ENCODE measurements at places on chromosomes 4 and X. TPM values are rescaled to one million over a fixed set of nuclear protein-coding genes. Genes with fewer than 3 reads are reported as not detected.

Gene LRIT3
- total RNA-seq, result 0.20 TPM

Gene SYP
- total RNA-seq, result 4.6 TPM

Gene NPFFR2
- not detected for total RNA-seq

Gene ARHGAP10
- 25.9 TPM for total RNA-seq

Gene UGT8
- total RNA-seq, result 2.0 TPM

Gene JAKMIP1
- 1.00 TPM for total RNA-seq

Gene NXF2B
- not detected for total RNA-seq

Gene CXCL1
- total RNA-seq, result 12.8 TPM

Gene HMX1
- total RNA-seq, result not detected

Gene MAGEA12
- not detected for total RNA-seq

Gene AMBN
- total RNA-seq, result not detected

DNA sequence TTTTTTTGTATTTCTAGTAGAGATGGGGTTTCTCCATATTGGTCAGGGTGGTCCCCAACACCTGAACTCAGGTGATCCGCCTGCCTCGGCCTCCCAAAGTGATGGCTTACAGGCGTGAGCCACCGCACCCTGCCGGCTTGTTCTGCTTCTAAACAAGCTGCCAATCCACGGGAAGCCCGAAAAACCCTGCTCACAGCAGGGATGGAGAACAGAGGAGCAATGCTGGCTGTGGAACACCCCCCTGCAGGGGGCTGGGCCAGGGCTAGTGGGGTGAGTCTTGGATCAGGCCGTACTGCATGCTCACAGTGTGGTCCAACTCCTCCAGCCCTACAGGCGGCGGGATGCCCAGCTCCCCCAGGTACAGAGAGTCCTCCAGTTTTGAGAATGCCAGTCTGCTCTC is 38.1 kb upstream of the ARHGAP6 start:
- H3K27me3 ChIP-seq, result no peaks in the 10 kb centered on the region
- H3K4me3 ChIP-seq, result no peak overlapping the region
- H3K36me3 ChIP-seq, result no peaks in the 10 kb centered on the region
- H3K4me1 ChIP-seq, result no peaks in the 10 kb centered on the region
- no peak for DNase-seq
- H3K27ac ChIP-seq, result no peak overlapping the region

DNA sequence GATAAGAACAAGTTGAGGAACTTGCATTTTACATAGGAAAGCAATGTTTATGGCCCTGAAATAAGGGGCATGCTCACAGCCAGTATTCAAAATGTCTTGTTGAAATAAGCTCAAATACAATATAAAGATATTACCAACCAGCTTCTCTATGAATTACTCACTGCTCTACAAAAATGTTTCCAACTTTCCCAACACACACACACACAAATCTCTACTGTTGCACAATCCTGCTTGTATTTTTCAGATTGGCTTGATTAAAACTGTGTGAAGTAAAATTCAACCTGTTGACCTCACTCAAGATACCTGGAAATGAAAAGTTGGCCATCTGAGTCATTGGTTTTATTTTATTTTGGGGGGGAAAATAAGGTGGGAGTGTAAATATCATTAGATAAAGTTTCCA is 128.6 kb downstream of the CHIC2 start:
- no peak overlapping the region for H3K4me3 ChIP-seq
- no peaks in the 10 kb centered on the region for H3K4me1 ChIP-seq
- no peaks in the 10 kb centered on the region for H3K27me3 ChIP-seq
- DNase-seq, result no peak
- H3K27ac ChIP-seq, result no peak overlapping the region
- H3K36me3 ChIP-seq, result no peaks in the 10 kb centered on the region

DNA sequence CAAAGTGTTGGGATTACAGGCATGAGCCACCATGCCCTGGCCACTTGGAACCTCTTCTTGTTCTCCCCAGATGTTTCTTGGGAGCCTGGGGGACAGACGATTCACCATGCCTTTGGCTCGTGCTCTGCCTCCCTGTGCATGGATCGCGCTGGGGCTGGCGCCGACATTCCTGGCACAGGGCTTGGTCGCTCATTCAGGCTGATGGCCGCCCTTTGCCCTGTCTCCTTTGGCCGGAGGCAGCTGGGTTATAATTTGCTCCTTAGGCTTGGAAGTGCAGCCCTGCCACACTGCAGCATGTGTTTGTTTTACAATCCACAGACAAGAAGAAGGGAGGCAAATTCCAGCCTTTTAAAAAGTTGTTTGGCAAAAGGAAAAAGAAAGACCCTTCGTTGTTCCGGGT is 115.3 kb downstream of the AASDH start:
- H3K27ac ChIP-seq, result no peak overlapping the region
- H3K4me3 ChIP-seq, result no peak overlapping the region
- H3K36me3 ChIP-seq, result no peaks in the 10 kb centered on the region

DNA sequence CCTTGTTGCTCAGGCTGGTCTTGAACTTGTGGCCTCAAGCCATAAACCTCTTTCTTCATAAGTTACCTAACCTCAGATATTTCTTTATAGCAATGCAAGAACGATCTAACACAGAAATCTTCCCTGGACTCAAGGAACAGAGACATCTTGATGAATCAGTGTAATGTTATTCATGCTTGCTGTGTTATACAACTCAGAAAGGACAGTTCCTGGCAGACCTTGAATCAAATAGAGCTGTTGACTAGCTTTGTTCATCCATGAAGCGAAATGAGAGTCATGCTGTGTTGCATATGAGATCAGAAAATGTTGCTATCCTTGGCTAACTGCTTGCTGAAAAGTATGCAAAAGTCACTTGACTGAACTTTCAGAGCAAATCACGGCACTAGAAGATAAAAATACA is 72.6 kb upstream of the ARHGAP24 start:
- no peak for DNase-seq
- no peak overlapping the region for H3K4me3 ChIP-seq
- no peak overlapping the region for H3K27ac ChIP-seq

DNA sequence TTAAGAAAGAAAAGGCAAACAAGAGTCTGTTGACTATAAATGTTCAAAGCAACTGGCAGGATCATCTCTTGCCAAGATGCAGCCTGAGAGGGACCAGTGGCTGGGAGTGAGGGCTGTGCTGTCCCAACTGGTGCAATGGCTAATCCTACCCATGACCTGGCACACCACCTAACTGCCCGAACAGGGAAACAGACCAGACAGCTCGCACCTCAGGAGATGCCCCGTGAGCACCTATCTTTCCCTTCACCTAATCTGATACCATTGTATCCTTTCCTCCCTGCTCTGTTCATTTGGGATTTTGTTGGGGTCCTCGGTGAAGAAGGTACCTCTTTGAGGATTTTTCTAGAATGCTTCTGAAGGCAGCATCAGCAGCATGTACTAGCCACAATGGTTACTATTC is 206.5 kb upstream of the MAMLD1 start:
- H3K4me3 ChIP-seq, result no peak overlapping the region
- H3K27ac ChIP-seq, result no peak overlapping the region
- H3K36me3 ChIP-seq, result no peaks in the 10 kb centered on the region

GRCh38 chr4:188160406-188160805 is 21.2 kb downstream of the TRIML1 start:
- H3K27ac ChIP-seq, result no peak overlapping the region
- H3K4me3 ChIP-seq, result no peak overlapping the region
- no peak for DNase-seq
- no peaks in the 10 kb centered on the region for H3K27me3 ChIP-seq

GRCh38 chr4:143558823-143559756 is 45.6 kb downstream of the SMARCA5 start:
- peaks cover 7% of the 10 kb centered on the region for H3K4me1 ChIP-seq
- DNase-seq, result peak; percentile 94
- H3K36me3 ChIP-seq, result no peaks in the 10 kb centered on the region
- peak overlapping the region; percentile 69 for H3K4me3 ChIP-seq

DNA sequence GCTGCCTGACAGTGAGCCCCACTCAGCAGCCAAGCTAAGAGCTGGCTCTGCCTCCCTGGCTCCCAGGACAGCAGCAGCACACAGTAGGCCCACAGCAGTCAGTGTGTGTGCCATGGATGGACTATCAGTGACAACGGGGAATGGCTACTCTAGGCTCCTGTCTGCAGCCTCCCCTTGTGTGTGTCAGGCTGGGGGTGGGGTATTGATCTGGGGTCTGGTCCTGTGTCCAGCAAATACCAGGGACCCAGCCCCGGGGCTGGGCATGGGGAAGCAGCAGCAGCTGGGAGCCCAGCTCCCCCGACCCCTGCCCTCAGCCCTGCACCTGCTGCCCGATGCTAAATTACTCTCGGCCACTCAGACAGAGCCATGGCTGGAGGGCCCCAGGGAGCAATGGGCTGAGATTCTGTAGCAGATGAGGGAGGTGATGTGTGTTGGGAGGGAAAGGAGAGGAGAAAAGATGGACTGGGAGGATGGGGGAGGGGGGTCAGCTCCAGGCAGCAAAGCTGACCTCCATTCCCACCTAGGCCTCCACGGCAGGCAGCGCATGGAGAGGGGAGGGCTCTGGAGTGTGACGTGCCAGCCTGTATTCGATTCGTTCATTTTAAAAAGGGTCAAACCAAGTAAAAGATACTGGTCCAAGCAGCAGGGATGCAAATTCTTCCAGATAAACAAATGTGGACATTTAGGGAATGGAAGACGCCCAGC is 61.3 kb upstream of the CRMP1 start:
- no peaks in the 10 kb centered on the region for H3K27me3 ChIP-seq
- no peak overlapping the region for H3K4me3 ChIP-seq
- H3K4me1 ChIP-seq, result peaks cover 9% of the 10 kb centered on the region
- no peaks in the 10 kb centered on the region for H3K36me3 ChIP-seq
- DNase-seq, result no peak
- H3K27ac ChIP-seq, result no peak overlapping the region

- H3K36me3 ChIP-seq, result no peaks in the 10 kb centered on the region
- no peaks in the 10 kb centered on the region for H3K27me3 ChIP-seq
- no peak overlapping the region for H3K4me3 ChIP-seq
- DNase-seq, result no peak
Observed at GRCh38 chrX:122913764-122914163, 270.3 kb upstream of the GRIA3 start.

DNA sequence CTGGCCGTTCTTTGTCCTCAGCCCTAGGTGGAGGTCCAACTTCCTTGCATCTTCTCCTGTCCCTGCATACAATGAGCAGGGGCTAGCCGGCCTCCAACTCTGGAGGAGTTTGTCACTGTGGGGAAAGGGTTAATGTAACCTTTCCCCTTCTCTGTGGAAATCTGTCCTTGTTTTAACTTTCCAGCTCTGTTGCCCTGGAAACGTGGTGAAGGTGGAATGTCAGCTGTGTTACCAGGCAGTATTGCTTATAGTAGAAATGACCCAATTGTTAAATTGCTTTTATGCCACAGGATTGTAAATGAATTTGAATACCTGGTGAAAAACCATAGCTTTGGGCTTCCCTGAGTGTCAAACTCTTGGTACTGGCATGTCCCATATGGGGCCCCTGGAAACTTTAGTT is 131.6 kb upstream of the SCML1 start:
- DNase-seq, result no peak
- H3K4me1 ChIP-seq, result no peaks in the 10 kb centered on the region
- no peak overlapping the region for H3K27ac ChIP-seq
- H3K27me3 ChIP-seq, result no peaks in the 10 kb centered on the region
- no peak overlapping the region for H3K4me3 ChIP-seq

DNA sequence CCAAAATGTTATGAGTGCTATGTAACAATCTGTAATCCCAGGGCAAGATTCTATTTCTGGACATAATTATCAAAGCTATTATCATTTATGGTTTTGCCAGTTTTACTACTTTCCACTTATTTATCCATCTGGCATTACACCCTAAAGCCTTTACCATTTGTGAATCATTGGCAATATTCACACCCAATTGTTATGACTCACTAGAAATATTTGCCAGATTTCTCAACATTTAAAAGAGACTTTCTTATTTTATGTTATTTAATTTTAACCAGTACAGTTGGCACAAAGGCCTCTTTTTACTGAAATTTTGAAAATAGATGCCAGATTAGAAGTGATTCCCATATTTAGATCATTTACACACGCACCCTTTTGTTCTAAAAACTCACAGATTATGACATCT is 242.7 kb upstream of the WDFY3 start:
- no peak overlapping the region for H3K27ac ChIP-seq
- no peaks in the 10 kb centered on the region for H3K4me1 ChIP-seq
- DNase-seq, result no peak
- H3K36me3 ChIP-seq, result no peaks in the 10 kb centered on the region
- H3K4me3 ChIP-seq, result no peak overlapping the region

GRCh38 chrX:118988911-118989310 is 14.5 kb downstream of the LONRF3 start:
- H3K4me3 ChIP-seq, result no peak overlapping the region
- no peak overlapping the region for H3K27ac ChIP-seq
- H3K36me3 ChIP-seq, result no peaks in the 10 kb centered on the region
- no peak for DNase-seq

- no peaks in the 10 kb centered on the region for H3K27me3 ChIP-seq
- no peaks in the 10 kb centered on the region for H3K4me1 ChIP-seq
- H3K27ac ChIP-seq, result no peak overlapping the region
- H3K4me3 ChIP-seq, result no peak overlapping the region
- H3K36me3 ChIP-seq, result no peaks in the 10 kb centered on the region
Observed at GRCh38 chr4:55752810-55753209, 66.8 kb upstream of the EXOC1L start.

DNA sequence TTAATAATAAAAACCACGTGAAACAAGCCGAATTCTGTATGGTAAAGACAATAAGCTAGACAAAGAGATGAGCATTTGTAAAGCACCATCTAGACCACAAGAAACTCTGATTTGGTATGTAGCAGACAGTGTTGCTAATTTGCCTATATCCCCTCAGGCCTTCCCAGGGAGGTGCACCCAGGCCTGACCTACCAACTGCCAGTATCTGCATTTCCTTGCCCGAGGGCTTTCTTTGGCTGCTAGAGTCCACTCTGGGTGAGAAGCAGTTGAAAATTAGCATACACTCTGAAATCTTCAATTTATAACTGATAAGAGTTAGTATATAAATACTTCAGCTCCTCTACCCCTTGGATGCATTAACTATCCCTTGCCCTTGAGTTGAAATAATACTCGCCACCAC is 37.4 kb upstream of the IL1RAPL1 start:
- no peak for DNase-seq
- H3K27me3 ChIP-seq, result no peaks in the 10 kb centered on the region
- H3K4me3 ChIP-seq, result no peak overlapping the region
- no peaks in the 10 kb centered on the region for H3K4me1 ChIP-seq

Measured in upper lobe of left lung (tissue), 6 donors.